Activated CD4-positive, alpha-beta T cell treated with anti-CD3 and anti-CD28 coated beads for 1 hour (primary cell): ENCODE measurements at places on chromosomes 16 and 17.

DNA sequence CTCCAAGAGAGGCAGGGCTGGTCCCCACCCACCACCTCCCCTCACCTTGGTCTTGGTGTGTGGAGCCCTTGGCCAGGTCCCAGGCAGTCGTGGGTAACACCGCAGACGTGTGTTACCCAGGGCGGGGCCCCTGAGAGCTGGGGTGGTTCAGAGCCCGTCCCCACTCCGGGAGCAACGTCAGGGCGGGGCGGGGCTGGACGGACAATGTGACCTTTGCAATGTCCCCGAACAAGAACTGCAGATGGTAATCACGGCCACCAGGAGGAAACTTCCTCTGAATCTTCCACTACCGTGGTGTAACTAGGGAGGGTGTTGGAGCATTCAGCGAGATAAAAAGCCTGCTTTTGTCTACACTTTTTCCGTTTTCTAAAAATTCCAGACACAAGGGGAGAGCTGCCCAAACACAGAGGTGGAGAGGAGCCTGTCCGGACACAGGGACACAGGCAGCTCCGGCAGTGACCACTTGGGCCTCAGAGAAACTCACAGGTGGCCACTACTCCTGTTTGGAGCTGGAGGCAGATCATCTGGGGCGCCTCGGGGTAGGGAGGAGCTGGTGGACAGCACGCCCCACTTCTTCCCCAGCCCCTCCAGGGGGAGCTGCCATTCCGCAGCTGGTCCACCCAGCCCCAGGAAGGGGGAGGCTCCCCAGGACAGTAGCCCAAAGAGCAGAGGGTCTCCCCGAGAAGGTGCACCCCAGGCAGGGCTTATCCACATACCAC, 14.2 kb upstream of the SLC38A10 start:
- no peak for DNase-seq

DNA sequence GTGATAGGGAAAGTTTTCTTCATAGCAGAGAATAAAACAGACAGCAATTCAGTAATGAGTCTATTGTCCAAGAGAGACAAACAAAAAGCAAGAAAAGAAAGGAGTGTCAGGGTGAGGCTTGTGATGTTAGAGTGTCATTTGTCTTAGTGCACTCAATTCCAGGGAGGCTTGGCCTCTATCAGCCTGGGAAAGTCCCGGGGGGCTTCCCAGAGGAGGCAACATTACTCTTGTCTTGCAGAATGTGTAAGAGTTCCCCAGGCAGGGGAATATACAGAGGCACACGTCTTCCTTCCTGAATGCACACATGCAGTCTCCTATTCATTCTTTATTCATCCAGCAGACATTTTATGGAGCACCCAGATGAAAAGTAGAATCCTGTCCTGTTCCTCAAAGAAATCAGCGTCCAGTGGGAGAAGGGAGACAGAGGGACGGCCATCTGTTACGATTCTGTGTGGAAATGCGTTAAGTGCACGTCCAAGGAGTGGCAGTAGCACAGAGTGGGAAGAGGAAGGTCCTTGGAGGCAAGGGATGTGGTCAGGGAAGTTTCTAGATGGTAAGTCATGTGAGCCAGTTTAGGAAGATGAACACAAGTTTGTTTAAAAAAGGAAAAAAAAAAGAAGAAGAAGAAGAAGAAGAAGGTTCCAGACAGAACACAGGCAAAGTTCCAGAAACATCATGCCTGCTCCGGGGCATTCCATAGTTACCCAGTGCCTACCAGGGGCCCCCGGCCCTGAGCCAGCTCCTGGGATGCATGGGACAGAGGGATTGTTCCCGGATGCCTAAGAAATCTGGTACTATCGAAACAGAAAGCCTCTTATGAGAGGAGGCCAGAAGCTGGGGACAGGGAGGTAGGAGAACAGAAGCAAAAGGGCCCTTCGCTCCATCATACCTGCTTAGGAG, 21.1 kb downstream of the CACNG4 start:
- DNase-seq, result no peak

DNA sequence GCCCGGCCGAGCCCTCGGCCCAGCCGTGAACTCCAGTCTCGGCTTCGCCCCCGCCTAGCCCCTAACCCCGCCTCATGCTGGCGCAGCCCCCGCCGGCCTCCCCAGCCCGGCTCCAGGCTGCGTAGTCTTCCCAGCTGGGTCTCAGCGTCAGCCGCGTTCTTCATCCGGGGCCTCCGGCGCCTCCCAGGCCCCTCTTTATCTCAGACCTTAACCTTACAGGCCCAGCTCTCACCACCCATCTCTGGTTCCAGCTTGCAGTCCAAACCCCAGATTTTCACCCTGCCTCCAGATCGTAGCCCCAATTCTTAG, at the start of gene PROCA1:
Gene PROCA1, minus strand, starts transcription at position 166 of the 309 bp plus-strand sequence. CDS start 228 bp downstream, outside the sequence.
- no peak for DNase-seq

- DNase-seq, result no peak
Measured at GRCh38 chr16:72715267-72715666, 332.7 kb downstream of the ZFHX3 start.

DNA sequence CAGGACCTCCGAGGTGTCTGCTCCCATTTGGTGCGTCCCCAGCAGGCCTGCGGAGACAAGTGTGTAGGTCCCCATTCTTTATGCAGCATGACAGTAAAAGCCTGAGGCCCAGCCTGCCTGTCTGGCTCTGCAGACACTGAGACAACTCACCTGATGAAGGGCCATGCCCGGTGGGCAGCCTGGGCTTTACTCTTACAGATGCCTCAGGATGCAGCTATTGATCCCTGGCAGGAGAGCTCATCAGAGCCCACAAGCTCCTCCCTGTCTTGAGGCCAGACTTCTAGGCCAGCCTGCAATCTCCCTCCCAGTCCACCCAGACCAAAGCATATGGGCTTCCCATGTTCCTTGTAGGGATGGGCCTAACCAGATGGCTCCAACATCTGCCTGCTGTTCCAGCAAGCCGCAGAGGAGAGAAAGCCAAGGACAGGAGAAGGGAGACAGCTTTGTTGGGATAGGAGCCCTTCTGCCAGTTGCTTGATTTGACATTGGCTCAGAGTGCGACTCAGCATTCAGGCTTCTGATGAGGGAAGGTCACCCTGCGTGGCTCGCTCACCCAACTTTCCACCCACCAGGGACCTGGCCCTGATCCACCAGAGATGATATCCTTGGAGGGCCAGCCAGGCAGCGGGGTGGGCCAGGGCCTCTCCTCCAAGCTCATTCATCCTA, 87.5 kb downstream of the SOCS1 start:
- DNase-seq, result no peak

DNA sequence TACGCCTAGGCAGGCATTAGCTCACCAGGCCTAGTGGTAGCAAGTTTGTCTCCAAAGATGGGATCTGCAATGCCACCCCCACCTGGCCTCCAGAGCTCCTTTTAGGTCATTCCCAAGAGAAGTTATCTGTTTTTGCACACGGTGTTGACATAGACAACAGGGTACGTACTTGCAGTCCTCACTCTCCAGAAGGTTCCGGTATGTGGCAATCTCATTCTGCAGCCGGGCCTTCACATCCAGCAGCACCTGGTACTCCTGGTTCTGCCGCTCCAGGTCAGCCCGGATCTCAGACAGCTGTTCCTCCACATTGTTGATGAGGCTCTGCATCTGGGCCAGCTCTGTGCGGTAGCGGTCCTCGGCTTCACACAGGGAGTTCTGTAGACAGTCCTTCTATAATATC, 9.8 kb upstream of the KRT31 start:
- DNase-seq, result no peak

DNA sequence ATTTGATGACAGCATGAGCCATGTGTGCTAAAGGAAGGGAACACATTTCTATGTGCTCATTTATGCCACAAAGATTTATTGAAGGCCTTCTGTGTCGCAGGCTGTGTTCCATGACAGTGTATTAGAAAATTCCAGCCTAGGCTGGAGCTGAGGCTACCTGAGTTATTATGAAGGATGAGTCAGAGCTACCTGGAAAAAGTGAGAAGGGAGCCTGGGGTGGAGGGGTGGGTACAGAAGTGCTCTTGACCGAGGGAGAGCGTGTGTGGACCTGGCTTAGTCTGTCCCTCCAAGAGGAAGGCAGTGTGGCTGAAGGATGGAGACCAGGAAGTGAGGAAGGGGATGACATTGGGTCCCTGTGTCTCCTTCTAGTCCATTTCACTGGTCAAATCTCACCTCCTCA, 98.3 kb downstream of the N4BP1 start:
- DNase-seq, result no peak

DNA sequence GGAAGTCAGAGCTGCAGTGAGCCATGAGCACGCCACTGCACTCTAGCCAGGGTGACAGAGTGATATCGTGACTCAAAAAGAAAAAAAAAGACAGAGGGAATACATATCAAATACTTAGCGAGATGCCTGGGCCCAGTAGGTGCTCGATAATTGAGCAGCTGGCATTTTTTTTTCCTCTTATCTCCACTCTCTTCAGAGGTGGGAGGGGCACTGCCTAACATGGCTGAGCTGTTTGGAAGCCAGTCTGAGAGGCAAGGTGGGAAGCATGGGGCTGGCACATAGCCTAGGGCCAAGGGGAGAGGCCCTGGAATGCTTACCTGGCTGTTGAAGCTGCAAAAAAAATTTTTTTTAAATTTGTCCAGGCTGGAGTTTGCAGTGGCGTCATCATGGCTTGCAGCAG, 38.4 kb downstream of the HIC1 start:
- no peak for DNase-seq

GRCh38 chr16:84943620-84944019, 67.7 kb downstream of the ZDHHC7 start:
- DNase-seq, result no peak

DNA sequence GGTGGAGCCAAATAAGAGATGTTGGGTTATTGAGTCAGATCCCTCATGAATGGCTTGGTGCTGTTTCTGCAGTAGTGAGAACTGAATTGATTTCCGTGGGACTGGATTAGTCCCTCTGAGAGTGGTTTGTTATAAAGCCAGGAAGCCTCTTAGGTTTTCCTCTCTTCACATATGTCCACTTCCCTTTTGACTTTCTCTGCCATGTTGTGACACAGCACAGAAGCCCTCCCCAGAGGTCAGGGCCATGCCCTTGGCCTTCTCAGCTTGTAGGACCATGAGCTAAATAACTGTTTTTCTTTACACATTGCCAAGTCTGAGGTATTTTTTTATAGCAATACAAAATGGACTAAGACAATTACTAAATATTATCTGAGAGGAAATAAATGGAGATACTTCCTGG, 10.3 kb upstream of the HAPSTR1 start:
- no peak for DNase-seq

DNA sequence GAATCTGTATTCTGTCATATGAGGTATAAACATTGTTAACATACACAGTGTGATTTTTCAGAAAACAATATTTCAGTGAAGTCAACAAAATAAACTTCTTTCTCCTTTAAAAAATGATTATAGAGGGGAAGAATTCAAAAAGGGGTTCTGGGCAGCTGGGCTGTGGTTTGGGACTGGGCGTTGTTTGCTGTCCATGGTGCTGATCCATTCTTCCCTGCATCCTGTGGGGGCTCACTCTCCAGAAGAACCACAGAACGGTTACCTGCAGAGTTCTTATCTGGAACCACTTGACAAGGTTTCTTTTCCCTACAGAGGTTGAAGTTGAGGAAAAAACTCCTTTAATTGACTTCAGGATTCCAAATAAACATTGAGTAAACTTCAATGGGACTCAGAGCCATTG, 1091.0 kb downstream of the CDH8 start:
- no peak for DNase-seq

DNA sequence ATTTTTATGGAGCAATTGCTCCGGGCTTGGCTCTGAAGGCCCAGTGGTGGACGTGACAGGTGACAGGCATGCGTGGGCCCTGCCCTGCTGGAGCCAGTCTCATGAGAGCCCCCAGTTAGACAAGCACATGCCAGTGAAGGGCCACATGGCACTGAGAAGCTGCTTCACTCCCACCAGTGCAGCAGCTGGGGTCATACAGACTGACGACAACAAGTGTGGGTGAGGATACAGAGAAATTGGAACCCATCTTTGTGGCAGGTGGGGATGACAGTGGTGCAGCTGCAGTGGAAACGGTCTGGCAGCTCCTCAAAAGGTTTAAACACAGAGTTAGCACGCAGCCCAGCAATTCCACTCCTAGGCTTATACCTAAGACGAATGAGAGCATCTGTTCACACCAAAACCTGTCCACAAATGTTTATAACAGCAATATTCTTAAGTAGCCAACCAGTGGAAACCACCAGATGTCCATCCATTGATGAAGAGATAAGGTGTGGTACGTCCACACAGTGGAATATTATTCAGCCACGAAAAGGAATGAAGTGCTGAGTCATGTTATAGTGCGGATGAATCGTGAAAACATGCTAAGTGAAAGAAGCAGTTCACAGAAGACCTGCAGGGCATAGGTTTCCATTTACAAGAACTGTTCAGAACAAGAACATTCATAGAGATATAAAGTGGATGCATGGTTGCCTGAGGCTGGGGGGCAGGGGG, 12.5 kb upstream of the CIBAR2 start:
- DNase-seq, result no peak

DNA sequence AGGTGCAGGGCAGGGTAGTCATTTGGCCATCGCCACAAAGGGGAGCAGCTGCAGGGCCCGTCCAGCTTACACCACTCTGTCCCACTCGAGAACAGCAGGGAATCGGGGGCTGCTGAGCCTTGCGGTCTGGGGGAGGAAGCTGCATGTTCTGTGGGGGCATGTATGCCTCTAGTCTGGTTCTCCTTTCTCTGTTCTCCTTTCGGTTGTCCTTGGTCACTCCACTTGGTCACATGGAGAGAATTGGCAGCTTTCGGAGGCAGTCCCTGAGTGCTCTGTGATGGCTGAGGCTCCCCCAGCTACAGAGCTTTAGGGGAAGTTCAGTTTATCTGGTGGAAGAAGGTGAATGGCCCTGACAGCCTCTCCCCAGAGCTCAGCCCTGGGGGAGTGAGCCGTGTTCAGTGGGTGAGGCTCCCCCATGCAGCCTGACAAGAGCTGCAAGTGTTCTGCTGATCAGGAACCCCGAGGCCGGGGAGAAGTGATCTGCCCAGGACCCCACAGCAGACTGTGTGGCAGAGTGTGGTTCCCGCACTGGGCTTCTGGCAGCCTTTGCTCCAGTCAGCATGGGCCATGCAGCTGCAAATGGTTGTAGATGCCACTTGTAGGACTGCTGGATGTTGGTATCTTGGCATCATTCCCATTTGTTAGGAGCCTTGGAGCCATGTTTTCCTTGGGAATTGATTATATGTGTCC, 22.3 kb upstream of the SMPD3 start:
- DNase-seq, result no peak

DNA sequence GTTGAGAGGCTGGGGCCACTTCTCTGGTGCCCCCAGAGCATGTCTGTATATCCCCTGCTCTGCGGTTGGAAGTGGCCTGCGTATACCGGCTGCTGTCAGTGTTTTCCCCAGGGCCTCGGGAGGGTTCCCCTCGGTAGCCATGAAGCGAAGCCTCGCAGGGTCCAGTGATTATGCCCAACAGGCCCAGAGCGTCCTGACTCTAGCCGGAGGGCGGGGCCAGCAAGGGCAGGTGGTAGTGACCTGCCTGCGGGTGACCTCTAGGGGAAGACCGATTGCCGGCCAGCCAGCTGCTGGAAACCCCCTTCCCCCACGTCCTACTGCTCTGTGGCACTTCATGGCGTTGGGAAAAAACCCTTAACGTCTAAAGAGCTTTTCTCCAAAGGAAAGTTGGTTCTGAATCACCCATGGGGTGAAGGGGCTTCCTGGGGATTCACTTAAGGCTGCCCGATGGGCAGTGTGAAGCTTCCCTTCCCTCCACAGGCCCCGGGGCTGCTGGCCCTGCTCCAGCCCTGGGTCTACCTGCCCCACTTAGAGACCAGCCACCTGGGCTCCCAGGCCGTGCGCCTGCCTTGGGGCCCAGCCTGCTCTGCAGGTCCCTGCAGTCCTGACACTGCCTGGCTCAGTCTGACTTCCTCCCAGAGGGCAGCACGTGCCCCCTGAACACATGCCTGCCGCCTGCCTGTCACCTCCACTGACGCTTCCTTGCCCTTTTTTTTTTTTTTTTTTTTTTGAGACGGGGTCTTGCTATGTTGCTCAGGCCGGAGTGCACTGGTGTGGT, 72.8 kb downstream of the SOCS1 start:
- no peak for DNase-seq
